ENCODE measurements at places on chromosomes 7 and 10. TPM values are rescaled to one million over a fixed set of nuclear protein-coding genes. Genes with fewer than 3 reads are reported as not detected.

The SFTPA1 gene
- not detected for total RNA-seq

The GJC3 gene
- not detected for total RNA-seq

The FASTK gene
- total RNA-seq = 53.5 TPM

The NIPSNAP2 gene
- total RNA-seq = 57.0 TPM

The WDR86 gene
- 121 TPM for total RNA-seq

The APBB1IP gene
- total RNA-seq = 1.3 TPM

The CAMK2B gene
- total RNA-seq = 94.5 TPM

The AKR1B15 gene
- total RNA-seq = not detected
